ENCODE measurements at places on chromosomes 1 and 21. TPM values are rescaled to one million over a fixed set of nuclear protein-coding genes. Genes with fewer than 3 reads are reported as not detected.

DNA sequence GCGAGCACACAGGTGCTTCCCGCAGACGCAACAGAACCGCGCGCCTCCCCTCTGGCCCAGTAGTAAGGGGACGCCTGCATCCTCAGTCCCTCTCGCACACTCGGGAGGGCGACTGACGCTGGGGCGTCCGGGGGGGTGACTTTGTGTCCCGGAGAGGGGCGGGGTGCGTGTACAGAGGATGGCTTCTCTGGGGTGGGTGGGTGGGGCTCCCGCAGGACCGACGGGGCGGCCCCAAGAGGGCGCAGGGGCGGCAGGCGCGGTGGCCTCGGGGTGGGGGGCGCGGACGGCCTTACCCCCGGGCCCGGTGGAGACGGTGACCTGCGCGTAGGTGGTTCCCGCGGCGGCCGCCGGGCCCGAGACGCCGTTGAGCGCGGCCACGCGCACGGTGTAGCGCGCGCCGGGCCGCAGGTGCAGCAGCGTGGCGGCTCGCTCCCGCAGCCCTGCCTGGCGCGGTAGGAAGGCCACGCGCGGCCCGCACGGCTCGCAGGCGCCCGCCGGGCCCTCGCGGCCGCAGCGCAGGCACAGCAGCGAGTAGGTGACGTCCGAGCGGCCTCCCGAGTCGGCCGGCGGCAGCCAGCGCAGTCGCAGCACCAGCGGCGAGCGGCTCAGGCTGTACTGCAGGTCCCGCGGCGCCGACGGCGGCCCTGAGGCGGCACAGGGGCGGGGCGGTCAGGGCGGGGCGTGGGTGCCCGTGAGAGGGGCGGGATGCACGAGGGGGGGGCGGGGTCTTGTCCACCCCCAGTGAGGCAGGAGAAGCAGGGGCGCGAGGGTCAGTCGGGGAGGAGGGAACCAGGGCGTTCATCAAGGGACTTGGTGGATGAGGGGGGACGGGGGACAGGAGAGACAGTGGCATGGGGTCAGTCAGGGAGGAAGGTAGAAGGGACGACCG lies 12.1 kb downstream of the EPHA10 start:
- H3K27ac ChIP-seq: no peak overlapping the region
- no peak for DNase-seq
- peaks cover 8% of the 10 kb centered on the region for H3K4me1 ChIP-seq

DNA sequence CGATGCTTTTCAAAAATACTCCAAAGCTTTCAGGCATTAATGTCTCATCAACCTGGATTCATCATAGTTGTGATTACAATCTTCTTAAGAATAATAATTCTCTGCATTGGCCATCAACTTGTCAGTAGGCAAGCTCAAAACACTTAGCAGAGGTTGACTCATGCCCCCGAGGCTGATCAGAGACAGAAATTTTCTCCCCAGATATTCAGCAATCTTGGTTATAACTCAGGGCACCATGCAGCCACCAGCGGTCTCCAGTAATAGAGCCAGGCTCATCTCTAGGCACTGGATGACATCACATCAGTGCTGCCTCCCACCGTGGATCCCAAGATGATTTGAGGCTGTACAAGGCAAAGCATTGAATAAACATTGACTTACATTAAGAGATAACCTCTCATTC lies 14.3 kb upstream of the IFFO2 start:
- DNase-seq: no peak
- H3K4me3 ChIP-seq: no peak overlapping the region
- no peak overlapping the region for H3K27ac ChIP-seq
- peaks cover 3% of the 10 kb centered on the region for H3K4me1 ChIP-seq
- no peaks in the 10 kb centered on the region for H3K36me3 ChIP-seq

- H3K27ac ChIP-seq: no peak overlapping the region
- H3K36me3 ChIP-seq: no peaks in the 10 kb centered on the region
- peaks cover 32% of the 10 kb centered on the region for H3K27me3 ChIP-seq
- peaks cover 2% of the 10 kb centered on the region for H3K4me1 ChIP-seq
These were observed 6.3 kb upstream of the TENT5C start for GRCh38 chr1:117599286-117600221.

- H3K4me1 ChIP-seq: no peaks in the 10 kb centered on the region
- DNase-seq: no peak
- no peaks in the 10 kb centered on the region for H3K27me3 ChIP-seq
- H3K4me3 ChIP-seq: no peak overlapping the region
- H3K36me3 ChIP-seq: no peaks in the 10 kb centered on the region
These were observed 1527.3 kb upstream of the TPTE start for GRCh38 chr21:8993943-8994639.

GRCh38 chr1:29444081-29444715 lies 207.9 kb downstream of the PTPRU start:
- no peaks in the 10 kb centered on the region for H3K36me3 ChIP-seq
- DNase-seq: no peak
- peaks cover 2% of the 10 kb centered on the region for H3K27me3 ChIP-seq
- H3K4me3 ChIP-seq: no peak overlapping the region

DNA sequence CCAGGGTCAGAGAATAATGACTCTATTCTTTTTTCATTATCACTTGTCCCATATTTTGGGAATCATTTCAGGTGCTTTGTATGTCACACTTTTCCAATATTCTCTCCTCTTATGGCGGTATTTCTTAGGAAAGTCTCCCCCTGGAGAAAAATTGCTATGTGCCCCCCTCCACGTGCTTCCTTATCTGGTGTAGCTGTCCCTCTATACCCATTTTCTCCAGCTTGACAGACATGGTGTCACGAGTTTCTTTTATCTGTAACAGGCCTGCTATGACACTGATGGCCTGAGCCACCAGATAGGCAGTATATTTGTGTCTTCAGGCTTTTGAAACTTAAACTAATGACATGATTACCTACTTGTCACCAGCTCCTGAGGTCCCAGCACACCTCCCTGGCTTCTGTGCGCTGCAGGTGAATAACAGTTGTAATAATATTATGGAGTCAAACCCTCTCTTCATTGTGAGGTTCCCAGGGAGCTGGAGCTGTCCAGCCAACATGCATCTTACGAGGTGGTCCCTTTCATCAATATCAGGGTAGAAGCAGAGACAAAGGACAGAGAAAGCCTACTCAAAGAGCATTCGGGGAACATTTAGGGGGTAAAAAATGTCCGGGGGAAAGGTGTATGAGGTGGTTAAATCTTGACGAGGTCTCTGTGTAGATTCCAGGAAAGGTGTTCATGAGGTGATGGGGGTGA lies 71.2 kb upstream of the DUSP10 start:
- no peak overlapping the region for H3K4me3 ChIP-seq
- H3K36me3 ChIP-seq: peaks cover 7% of the 10 kb centered on the region
- H3K27me3 ChIP-seq: peaks cover 2% of the 10 kb centered on the region
- no peak for DNase-seq
- H3K27ac ChIP-seq: no peak overlapping the region

GRCh38 chr1:37479255-37480124 lies 5.1 kb downstream of the ZC3H12A start:
- peak overlapping the region; percentile 100 for H3K4me3 ChIP-seq
- peak overlapping the region; percentile 97 for H3K27ac ChIP-seq
- peaks cover 42% of the 10 kb centered on the region for H3K4me1 ChIP-seq
- peaks cover 82% of the 10 kb centered on the region for H3K36me3 ChIP-seq

DNA sequence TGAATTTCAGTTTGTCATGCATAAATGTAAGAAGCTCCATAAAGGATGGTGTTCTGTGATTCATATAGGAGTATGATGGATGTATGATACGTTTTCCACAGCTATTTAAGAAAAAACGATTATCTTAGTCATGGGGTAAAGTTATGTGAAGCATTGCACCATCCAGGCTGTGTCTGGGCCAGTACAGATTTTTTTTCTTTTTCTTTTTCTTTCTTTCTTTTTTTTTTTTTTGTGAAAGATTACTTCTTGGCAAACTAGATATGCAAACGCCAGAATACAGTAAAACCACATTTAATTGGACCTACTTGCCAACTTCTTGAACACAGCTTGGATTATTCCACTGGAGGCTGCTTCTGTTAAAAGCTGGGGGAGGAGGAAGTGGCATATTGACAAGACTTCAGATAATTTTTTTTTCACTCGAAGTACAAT lies 14.9 kb downstream of the ZBTB18 start:
- no peaks in the 10 kb centered on the region for H3K36me3 ChIP-seq
- H3K27ac ChIP-seq: no peak overlapping the region
- no peak for DNase-seq
- no peak overlapping the region for H3K4me3 ChIP-seq
- no peaks in the 10 kb centered on the region for H3K4me1 ChIP-seq
- H3K27me3 ChIP-seq: peaks cover 14% of the 10 kb centered on the region

DNA sequence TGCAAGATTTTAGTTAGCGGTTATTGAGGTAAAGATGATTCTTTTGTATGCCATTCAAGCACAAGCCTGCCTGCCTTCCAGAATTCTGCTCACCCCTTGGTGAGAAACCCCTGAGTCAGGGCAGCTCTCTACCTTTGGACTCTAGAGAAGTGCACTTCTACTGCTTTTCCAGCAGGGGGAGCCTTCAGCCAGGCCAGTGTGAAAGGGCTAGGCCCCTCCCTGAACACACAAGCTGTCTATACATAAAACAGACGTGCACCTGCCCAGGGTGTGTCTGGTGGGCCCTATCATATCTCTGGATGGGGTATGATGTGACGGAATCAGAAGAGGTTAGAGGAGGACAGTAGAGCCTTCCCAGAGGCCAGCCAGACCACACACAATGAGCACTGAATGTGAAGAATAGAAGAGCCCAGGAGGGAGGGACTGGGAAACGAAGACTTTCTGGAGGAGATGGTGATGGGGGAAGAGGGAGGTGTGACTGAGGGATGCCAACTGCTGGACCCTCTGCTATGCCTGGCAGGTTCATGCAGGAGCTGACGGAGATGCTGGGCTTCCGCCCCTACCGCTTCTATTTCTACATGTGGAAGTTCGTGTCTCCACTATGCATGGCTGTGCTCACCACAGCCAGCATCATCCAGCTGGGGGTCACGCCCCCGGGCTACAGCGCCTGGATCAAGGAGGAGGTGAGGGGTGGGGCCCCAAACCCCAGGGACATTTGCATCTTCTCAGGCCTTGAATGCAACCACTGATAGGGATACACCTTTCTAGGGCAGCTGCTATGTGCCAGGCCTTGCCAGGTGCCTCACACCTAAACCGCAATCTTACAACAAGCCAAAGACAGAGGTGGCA lies 13.0 kb upstream of the KCNC4 start:
- H3K4me1 ChIP-seq: no peaks in the 10 kb centered on the region
- peaks cover 2% of the 10 kb centered on the region for H3K27me3 ChIP-seq
- H3K27ac ChIP-seq: no peak overlapping the region
- DNase-seq: peak; percentile 40

GRCh38 chr1:43612406-43612805 lies 37.5 kb upstream of the KDM4A start:
- no peaks in the 10 kb centered on the region for H3K27me3 ChIP-seq
- H3K4me1 ChIP-seq: no peaks in the 10 kb centered on the region
- no peaks in the 10 kb centered on the region for H3K36me3 ChIP-seq

DNA sequence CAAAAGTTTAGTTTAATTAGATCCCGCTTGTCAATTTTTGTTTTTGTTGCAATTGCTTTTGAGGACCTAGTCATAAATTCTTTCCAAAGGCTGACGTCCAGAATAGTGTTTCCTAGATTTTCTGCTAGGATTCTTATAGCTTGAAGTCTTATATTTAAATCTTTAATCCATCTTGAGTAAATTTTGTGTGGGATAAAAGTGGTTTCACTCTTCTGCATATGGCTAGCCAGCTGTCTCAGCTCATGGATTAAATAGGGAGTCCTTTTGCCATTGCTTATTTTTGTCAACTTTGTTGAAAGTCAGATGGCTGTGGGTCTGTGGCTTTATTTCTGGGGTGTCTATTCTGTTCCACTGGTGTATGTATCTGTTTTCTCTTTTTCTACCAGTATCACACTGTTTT lies 801.3 kb upstream of the ADGRL4 start:
- no peak for DNase-seq
- H3K4me1 ChIP-seq: no peaks in the 10 kb centered on the region
- H3K4me3 ChIP-seq: no peak overlapping the region
- no peaks in the 10 kb centered on the region for H3K27me3 ChIP-seq
- no peak overlapping the region for H3K27ac ChIP-seq

NCAM2 gene
- total RNA-seq: not detected

DNA sequence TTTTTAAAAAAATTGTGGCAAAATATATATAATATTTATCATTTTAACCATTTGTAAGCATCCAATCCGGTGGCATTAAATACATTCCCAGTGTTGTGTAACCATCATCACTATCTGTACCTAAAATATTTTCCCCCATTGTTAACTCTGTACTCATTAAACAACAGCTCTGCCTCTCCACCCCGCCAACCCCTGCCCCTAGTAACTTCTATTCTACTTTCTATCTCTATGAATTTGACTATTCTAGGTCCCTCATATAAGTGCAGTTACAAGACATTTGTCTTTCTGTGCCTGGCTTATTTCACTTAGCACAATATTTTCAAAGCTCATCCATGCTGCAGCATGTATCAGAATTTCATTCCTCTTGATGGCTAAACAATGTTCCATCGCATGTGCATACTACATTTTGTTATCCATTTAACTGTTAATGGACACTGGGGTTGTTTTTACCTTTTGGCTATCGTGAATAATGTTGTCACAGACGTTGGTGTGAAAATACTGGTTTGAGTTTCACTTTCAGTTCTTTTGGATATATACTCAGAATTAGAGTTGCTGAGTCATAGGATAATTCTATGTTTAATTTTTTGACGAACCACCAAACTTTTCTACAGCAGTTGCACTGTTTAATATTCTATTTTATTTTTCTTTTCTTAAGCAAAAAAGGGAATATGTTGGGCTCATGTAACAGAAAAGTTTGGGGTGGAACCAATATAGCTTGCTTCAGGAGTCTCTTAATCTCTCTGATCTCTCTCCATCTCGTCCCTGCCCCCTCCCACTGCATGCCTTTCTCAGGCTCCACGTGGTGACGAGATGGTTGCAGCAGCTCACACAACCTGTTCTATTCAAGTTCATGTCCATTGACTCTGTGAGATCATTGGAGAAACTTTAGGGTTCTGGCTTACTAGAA lies 25.2 kb upstream of the RCAN1 start:
- peaks cover 37% of the 10 kb centered on the region for H3K4me1 ChIP-seq
- peak; percentile 16 for DNase-seq
- H3K27me3 ChIP-seq: peaks cover 11% of the 10 kb centered on the region
- H3K4me3 ChIP-seq: peak overlapping the region; percentile 73
- peak overlapping the region; percentile 79 for H3K27ac ChIP-seq

- no peak overlapping the region for H3K27ac ChIP-seq
- H3K4me3 ChIP-seq: no peak overlapping the region
- H3K36me3 ChIP-seq: no peaks in the 10 kb centered on the region
- H3K27me3 ChIP-seq: peaks cover 6% of the 10 kb centered on the region
- no peaks in the 10 kb centered on the region for H3K4me1 ChIP-seq
These were observed 97.1 kb downstream of the ARHGEF10L start for GRCh38 chr1:17636612-17637011.

DNA sequence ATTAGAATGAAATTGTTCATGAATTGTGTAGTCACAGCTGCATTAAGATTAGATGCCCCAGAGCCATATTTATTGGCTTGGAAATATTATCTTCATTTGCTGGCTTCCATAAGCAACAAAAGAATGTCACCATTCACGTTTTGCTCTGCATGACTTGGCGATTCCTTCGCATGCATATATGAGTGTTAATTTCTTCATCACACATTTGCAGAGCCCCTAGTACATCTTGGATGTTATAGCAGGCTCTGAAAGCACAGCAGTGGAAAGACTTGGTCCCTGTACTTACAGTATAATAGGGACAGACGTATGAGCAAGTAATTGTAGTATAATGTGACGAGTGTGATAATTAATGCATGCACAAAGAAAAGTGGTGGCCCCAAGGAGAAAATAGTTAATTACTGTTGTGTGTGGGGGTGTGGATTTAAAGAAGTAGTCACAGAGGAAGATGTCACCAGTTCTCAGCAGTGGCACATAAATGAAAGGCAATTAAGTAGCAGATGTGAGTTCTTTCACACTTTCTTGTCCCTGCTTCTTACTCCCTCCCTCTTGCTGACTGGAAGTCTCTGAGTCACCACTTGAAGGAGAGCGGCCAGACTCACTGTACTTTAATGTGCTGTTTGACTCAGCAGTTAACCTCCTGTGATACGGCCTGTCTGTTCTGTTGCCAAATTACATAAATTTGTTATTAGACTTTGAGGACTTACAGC lies 21.0 kb downstream of the S100A10 start:
- peak; percentile 20 for DNase-seq
- peak overlapping the region; percentile 20 for H3K27ac ChIP-seq
- H3K4me1 ChIP-seq: peaks cover 44% of the 10 kb centered on the region
- H3K27me3 ChIP-seq: no peaks in the 10 kb centered on the region
- no peak overlapping the region for H3K4me3 ChIP-seq

Data from activated T-helper 1 cell treated with anti-CD3 and anti-CD28 coated beads, Interleukin-12 subunit alpha, Interleukin-12 subunit beta, Interleukin-2, Interleukin-4 antibody, amounts not matched to agents 30 ng/mL and 10 ng/mL and 1 ng/mL, durations not matched to agents 14 hours and 24 hours and 36 hours (primary cell).